ENCODE measurements at places on chromosomes 11 and 22. TPM values are rescaled to one million over a fixed set of nuclear protein-coding genes. Genes with fewer than 3 reads are reported as not detected.

The DDIAS gene
- 3.8 TPM for total RNA-seq

The GLYAT gene
- total RNA-seq, result not detected

The IRAG1 gene
- 18.0 TPM for total RNA-seq

The SYCE3 gene
- total RNA-seq, result not detected

The RAB36 gene
- total RNA-seq, result 3.8 TPM

The KRTAP5-7 gene
- total RNA-seq, result 0.46 TPM

The KDM4D gene
- total RNA-seq, result 0.52 TPM

The PRAME gene
- not detected for total RNA-seq

The AGBL2 gene
- 0.96 TPM for total RNA-seq

The SNU13 gene
- total RNA-seq, result 111 TPM

The UBQLN3 gene
- 0.14 TPM for total RNA-seq

The C11orf68 gene
- 34.7 TPM for total RNA-seq

The ANO5 gene
- total RNA-seq, result 5.9 TPM

DNA sequence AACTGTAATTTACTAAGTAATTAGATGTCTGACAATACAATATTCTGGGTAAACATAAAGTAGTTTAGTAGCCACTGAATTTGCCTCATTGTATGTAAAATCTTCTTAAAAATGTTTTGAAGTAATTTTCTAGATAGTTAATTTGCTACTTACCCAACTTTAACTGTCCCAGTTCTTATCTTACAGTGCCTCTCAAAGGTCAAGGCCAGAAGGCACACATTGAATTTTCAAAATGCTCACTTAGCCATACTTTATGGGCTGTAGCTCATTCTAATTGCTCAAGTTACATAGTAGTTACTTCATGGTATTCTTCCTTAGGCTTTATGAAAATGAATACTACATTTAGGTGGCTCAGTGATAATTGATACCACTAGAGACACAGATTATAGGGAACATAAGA is 666.6 kb downstream of the CNTN5 start:
- no peak for DNase-seq

DNA sequence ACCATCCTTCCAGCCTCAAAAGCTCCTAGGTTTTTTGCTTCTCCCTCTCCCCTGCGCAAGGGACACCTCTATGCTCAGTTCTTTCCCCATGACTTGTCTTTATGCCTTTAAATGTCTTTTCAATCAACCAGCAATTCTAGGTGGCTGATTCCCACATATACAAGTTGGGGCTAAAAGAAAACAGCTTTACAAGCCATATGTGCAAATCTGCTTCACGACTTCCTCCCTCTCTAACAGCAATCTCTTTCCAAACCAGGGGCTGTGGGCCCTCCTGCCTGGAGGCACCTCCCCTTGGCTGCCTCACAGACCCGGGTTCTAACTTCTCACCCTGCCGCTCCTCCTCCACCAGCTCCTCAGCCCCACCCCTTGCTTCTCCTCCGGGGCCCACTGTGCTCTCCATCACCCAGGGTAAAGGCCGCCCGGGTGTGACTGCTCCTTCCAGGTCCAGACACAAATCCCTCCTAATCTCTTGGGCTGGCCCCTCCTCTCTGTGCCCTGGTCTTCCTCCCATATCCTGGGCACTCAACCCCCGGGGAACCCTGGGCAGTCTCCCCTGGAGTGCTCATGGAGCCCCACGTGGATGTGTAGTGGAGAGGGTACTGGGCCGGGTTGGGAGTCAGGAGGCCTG is 14.1 kb downstream of the TMPRSS13 start:
- DNase-seq, result no peak

DNA sequence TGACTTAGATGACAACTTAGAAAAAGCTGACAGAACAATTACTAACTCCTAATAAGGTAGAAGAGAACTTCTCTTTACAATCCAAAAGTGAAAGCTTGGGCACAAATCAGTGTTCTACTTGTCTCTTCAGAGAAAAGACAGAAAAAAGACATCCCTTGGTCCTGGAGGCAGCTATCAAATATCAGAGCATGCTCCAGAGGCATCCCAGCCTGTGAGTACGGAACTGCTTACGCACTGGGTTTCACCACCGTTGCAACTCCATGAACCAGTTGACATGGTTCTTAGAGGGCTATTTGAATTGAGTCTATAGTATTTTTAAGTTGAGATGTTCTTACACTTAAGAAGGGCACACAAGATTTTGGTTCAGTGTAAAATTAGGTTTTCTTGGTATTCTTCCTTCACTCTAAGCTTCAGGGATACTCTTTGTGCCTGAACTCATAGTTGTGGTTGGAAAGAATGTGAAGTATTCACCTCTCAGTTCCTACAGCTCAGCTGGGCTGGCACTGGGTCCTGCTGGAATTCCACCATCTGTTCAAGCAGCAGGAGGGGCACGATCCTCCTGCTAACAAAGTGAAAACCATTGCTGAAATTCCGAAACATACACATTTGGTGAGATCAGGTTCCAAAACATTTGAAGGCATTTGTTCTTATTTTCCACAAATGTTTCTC is 6.3 kb downstream of the AKIP1 start:
- peak; percentile 73 for DNase-seq

DNA sequence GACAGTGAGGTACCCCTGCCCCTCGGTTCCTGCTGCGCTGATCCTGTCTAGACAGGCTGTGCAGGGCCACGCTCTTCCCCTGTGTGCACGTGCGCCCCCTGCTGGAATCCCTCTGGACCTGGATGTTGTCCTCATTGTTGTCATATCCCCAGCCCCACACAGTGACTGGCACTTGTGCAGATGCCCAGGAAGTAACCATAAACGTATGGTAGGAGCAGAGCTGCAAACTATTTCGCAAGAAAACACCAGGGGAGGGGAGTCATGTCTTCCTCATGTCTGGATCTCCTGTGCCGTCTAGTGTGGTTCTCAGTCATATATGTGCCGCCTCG is 114.7 kb downstream of the CRYBB2 start:
- DNase-seq, result no peak

DNA sequence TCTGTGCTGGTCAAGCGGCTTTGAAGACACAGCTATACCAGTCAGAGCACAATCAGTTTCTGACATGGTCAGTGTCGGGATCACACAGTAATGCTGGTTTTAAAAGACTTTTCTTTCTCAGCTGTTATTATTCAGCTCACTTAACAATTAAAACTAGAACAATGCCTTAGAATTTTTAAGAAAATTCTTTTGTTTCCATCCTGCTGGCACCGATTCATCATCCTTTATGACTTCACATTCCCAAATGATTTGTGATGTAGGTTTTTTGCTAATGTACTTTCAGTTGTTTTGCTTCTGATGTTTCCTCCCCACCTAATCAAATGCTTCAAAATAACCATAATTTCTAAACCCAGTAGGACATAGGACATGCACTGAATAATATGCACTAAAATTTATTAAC is 34.5 kb upstream of the OLFML1 start:
- DNase-seq, result no peak

- peak; percentile 76 for DNase-seq
Measured at GRCh38 chr11:29343465-29344333, 673.1 kb downstream of the KCNA4 start.

DNA sequence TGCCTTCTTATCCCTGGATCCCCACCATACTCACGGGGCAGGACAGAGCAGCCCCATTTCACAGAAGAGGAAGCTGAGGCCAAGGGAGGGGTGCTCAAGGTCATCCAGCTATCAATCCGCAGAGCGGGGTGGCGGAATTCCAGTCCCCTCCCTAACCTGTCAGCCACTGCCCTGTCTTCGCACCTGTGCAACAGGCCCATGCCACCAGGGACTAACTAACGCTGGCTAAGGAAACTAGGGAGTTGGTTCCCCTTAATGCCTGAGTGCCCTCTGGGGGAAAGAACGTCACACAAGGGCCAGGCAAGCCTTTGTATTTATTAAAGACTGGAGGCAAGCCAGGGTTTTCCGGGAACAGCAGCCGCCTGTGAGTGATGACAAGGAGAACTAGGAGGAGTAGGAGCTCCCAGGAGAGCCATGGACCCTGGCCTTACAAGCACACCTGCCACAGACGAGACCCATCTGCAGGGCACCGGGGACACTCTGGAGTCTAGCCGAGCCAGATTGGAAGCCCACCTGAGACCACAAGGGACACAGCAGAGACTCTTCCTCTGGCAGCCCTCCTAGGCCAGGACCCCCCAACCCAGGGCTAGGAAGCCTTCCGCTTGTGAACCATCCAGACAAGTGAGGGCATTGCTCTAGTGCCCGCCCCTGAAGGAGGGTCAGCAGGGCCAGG is 64.4 kb downstream of the MYH9 start:
- peak; percentile 79 for DNase-seq

- DNase-seq, result no peak
Measured at GRCh38 chr11:4748438-4748837, 21.3 kb downstream of the OR51F1 start.

- peak; percentile 83 for DNase-seq
Measured at GRCh38 chr22:20021196-20022181, 579 bp downstream of the TANGO2 start.

DNA sequence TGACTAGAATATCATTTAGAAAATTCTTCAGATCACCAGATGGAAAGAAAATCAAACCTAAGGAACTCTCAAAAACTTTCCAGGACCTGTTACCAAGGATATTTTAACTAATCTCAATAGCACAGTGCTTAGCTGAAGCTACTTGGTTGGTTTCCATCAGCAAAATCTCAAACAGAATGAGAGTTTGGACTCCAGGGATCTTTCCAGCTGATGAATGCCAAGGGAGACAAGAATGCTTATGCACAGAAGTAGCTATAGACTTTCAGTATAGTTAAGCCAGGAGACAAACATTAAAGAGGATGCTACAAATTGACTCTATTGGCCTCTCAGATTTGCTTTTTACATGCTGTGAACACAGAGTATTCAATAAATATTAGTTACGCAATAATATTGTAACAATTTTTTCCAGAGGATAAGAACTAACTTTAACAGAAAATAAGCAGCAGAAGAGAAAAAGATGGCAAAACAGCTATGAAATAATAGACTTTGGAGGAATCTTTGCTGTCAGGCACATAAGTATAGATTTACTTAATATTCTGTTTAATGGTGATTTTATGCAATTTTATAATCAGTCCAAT is 331.4 kb downstream of the DLG2 start:
- DNase-seq, result no peak

GRCh38 chr11:104120493-104121137 is 43.3 kb downstream of the PDGFD start:
- no peak for DNase-seq

GRCh38 chr11:46385169-46386004 is 3.9 kb downstream of the MDK start:
- no peak for DNase-seq

DNA sequence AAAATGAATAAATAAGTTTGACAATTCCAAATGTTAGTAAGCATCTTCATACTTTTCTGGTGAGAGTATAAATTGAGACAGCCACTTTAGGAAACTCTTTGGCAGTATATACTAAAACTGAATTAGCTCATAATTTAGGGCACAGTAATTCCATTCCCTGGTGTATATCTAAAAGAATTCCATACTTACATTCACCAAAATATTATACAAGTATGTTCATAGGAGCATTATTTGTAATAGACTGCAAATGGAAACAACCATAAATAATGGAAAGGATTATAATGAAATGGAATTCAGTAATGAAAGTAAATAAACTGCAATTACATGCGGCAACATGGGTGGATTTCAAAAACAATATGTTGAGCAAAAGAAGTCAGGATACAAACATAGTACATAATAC is 315.8 kb upstream of the LRRC4C start:
- DNase-seq, result no peak

DNA sequence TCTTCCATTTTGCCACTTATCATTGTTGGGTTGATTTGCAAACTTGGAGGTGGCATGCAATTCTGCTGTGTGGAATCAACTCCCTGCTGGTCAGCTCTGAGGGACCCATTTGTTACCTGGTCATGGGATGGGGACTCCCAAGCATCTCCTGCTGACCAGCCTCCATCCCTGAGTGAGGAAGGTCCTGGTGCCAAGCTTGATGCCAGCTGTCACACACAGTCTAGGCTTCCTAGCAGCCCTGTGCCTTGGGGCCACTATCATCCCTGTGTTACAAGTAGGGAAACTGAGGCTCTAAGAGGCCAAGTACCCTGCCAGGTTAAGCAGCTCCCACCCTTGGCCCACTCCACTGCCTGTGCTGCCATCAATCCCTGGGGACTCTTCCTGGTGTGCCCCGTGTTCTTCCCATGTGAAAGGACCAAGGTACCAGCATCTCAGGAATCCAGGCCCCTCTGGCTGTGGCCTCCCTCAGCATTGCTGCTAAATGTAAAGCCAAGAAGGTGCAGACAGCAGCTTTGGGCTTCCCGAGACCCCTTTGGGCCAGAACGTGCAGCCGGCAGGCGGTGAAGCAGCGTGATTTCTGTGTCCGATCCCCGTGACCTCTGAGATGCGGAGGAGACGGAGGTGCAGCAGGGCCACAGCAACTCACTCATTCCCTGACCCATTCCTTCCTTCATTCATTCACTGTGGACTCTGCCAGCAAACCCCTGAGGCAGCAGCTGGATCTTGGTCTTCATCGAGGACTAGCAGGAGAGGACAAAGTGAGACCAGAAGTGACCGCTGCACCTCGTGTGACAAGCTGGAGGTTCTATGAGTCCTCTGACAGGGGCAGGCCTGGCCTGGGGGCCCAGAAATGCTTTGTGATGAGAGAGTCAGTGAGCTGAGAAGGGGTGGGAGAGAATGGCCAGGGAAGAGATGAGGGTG is 49.7 kb downstream of the MYEOV start:
- peak; percentile 44 for DNase-seq

DNA sequence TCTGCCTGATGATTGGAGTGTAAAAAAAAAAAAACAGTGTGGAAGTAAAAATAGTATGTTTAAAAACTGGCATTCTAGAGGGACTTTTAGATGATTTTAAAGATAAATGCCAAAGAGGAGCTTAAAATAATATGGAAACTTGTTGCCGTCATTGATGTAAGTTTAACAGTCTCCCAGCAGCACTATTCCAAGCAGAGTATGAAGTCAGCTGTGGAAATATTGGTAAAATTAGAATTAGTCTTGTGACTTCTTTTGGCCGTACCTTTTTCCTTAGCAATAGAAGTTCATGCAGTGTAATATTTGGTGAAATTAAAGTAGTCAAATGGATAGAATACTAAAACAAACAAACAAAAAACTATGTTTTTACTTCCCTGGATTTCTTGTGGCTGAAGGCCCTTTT is 134.9 kb downstream of the METTL15 start:
- DNase-seq, result no peak

GRCh38 chr11:32487270-32487669 is 51.9 kb upstream of the WT1 start:
- DNase-seq, result no peak

Data from upper lobe of right lung (tissue), 1 donor.